NCI-H1436 treated with DMSO at 0.1 percent for 48 hours (cell line): ENCODE measurements at places on chromosomes 1 and 21.

DNA sequence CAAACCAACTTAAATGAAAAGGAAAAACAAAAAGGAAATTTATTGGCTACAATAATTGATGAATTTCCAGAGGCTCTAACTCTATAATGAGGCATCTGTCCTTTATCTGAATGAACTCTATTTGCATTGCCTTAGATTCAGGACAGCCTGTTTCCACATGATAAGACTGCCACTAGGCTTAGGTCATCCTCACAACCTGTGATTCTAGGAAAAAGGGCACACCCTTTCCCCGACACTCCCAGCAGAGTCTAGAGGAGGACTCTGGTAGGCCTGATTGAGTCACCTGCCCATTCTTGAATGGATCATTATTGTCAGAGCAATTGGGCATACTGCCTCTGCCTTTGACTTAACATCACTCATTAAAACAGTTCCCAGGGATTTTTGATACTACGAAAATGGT is 262.8 kb downstream of the TPR start:
- no peak for DNase-seq

DNA sequence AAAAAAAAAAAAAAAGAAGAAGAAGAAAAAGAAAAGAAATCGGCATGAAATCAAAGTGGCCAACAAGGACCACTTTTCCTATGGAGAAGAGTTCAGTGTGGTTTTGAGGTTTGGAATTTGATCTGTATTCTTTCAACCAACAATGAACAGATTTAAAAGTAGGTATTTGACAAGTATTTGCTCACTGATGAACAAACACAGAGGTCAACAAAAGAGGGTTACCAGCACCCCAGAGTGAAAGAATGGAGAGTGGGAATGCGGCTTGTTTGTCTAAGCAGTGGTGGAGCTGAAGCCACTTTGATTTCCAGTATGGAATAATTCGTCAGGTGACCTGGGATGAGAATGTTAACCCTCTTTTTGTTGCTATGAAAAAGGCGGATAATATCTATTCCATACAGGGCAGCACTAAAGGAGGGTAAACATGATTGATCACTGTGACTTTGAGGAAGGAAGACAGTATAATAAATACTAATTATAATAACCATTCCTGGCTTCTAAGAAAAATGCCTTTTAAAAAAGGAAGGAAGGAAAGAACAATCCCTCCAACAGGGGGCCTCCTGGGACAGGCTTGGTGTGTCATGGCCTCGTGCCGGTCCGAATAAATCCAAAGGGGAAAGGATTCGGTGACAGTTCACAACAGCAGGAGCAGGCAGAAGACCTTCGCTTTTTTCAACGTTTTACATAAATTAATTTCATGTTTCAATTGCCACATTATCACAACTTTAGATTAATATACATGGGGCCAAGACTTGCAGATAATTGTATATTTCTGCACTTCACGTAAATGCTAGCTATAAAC is 37.2 kb upstream of the SIM2 start:
- DNase-seq, result no peak

DNA sequence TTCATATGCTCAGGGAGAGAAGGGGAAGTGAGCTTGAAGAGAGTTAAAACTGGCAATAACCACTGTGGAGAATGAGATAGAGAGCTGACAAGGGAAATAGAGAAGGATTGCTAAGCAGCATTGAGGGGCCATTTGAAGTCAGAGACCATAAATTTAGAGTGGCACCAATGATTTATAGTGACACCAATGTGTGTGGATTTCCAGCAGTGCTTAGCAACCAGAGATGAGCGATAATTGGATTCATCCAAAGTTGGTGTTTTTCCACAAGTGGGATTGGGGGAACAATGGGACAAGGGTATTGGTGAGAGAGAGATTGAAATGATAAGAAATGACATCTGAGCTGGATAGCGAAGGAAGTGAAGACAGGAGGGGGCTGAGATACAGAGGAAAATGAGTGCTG is 114.1 kb downstream of the C1orf94 start:
- no peak for DNase-seq

DNA sequence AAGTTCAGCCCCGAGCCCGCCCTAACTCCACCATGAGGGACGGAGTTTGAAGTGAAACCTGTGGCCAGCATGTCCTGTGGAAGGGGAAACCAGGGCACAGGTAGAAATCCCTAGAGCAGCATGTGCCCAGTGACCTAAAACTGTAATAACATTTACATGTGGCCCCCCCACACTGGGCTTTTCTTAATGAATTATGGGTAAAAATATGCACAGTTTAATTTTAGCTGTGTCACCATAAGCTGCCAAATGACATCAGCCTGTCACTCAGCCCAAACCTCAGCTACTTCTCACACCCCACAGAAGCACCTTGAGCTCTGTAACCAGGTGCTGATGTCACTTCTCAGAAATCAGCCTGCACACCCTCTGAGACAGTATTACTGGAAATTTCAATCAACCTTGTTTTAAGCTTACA is 50.0 kb upstream of the SLC19A1 start:
- DNase-seq, result no peak

DNA sequence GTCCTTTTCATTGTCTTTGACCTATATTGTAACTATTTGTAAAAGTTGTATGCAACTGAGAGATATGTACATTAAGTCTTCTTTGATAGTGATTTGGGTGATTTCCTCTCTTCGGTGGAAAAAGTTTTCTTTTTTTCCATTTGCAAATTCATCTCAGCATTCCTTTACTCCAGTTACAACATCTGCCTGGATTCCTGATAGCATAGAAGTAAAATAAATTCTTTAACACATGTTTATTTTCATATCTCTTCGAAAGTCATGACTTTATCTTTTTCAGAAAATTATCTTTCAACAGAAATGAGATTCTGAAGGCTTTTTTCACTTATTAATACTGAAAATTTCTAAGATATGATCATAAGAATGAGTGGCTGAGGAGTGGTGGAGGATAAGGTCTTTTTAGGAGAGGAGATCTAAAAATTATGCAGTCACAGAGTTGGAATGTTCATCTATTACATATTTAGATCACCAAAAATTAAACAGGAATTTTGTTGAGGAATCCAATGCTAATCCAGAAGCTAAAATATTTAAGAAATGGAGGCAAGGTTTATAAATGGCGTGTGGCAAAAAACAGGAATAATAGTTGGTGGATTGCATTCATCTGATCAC is 400.5 kb downstream of the KCNT2 start:
- no peak for DNase-seq

GRCh38 chr21:28592205-28592865 is 400.3 kb downstream of the LTN1 start:
- DNase-seq, result no peak

- DNase-seq, result no peak
Measured at GRCh38 chr1:98940722-98941079, 64.0 kb downstream of the PLPPR5 start.

GRCh38 chr1:105027838-105028471 is 1278.3 kb downstream of the AMY1C start:
- DNase-seq, result no peak

- no peak for DNase-seq
Measured at GRCh38 chr1:26541431-26541815, 11.9 kb downstream of the RPS6KA1 start.
